ENCODE measurements at places on chromosomes 7 and 10.
A peak's percentile ranks its signal among the peaks of the same experiment; 100 is the strongest.

DNA sequence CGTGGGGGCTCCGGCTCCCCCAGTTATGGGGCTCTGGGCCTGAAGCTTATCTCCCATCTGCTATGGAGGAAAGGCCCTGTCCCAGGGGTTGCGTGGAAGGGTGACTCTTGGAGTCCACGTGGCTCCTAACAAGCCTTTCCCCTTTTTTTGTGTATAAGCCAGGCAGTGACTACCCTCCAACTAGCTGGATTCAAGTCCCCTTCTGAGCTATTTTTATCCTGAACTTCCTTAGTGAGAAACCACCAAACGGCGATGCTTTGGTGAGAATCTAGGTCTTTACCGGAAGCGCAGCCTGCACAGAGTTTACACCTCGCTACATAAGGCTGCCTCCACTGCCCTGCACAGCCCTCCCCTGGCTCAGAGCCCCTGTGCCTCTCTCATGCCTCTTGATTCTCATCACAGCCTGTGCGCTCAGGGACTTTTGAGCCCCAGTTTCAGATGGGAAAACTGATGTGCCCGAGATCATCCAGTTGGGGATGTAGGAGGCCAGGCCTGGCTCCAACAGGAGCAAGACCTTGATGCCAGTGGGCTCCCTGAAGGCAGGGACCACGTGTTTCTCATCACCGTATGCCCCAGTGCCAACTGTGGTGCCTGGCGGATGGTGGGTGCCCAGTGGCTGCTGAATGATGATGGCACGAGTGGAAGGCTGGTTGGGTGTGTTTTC, 102.3 kb upstream of the PPIF start:
- H3K4me1 ChIP-seq: peaks cover 57% of the 10 kb centered on the region
- peak overlapping the region; percentile 92 for H3K27ac ChIP-seq
- H3K36me3 ChIP-seq: peaks cover 10% of the 10 kb centered on the region

- H3K27ac ChIP-seq: no peak overlapping the region
- no peaks in the 10 kb centered on the region for H3K4me1 ChIP-seq
- peaks cover 6% of the 10 kb centered on the region for H3K27me3 ChIP-seq
- DNase-seq: no peak
- H3K4me3 ChIP-seq: no peak overlapping the region
Observed at GRCh38 chr10:26543567-26544306, 105.6 kb downstream of the APBB1IP start.

DNA sequence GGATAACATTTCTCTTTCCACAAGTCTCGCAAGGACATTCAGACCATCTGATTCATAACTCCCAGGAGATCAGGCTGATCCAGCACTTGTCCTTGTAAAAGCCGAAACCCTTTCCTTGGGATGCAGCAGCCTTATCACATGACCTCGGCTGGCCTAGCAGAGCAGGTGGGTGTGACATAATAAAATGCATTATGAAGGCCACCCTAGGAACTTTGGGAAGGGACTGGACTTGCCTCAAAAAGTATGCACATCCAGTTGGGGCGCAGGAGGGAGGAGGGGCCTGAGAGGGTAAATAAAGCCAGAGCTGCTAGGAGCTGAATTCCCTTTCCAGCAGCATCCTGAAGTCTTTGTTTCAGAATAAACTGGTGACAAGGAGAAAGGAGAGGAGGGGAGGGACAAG, 260.8 kb downstream of the SNX13 start:
- no peaks in the 10 kb centered on the region for H3K36me3 ChIP-seq
- peaks cover 3% of the 10 kb centered on the region for H3K4me1 ChIP-seq
- no peak overlapping the region for H3K4me3 ChIP-seq
- DNase-seq: no peak
- no peaks in the 10 kb centered on the region for H3K27me3 ChIP-seq

DNA sequence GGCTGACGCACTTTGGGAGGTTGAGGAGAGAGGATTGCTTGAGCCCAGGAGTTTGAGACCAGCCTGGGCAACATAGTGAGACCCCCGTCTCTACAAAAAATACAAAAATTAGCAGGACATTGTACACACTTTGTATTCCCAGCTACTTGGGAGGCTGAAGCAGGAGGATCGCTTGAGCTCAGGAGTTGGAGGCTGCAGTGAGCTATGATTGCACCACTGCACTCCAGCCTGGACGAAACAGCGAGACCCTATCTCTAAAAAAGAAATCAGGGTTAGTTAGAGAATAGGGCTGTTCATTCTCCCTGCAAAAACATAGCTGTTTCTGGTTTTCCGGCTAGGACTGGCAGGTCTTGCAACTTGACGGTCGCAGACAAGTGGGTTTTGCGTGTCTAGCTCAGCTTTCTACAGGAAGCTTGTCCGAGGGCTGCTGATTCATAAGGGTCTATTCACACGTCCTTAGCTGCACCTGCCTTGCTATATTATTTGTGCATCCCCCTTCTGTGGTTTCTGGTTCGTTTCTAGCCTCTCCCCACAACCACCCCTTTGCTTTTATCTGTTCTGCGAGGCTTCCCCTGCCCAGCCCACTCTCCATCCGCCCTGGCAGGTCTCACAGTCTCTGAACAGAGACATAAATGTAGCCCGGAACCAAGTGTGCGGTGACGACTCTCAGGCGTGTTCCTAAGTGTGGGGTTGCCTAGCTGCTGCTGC, 10.7 kb downstream of the AMZ1 start:
- no peak overlapping the region for H3K27ac ChIP-seq
- peaks cover 6% of the 10 kb centered on the region for H3K27me3 ChIP-seq
- H3K36me3 ChIP-seq: no peaks in the 10 kb centered on the region
- peaks cover 6% of the 10 kb centered on the region for H3K4me1 ChIP-seq

DNA sequence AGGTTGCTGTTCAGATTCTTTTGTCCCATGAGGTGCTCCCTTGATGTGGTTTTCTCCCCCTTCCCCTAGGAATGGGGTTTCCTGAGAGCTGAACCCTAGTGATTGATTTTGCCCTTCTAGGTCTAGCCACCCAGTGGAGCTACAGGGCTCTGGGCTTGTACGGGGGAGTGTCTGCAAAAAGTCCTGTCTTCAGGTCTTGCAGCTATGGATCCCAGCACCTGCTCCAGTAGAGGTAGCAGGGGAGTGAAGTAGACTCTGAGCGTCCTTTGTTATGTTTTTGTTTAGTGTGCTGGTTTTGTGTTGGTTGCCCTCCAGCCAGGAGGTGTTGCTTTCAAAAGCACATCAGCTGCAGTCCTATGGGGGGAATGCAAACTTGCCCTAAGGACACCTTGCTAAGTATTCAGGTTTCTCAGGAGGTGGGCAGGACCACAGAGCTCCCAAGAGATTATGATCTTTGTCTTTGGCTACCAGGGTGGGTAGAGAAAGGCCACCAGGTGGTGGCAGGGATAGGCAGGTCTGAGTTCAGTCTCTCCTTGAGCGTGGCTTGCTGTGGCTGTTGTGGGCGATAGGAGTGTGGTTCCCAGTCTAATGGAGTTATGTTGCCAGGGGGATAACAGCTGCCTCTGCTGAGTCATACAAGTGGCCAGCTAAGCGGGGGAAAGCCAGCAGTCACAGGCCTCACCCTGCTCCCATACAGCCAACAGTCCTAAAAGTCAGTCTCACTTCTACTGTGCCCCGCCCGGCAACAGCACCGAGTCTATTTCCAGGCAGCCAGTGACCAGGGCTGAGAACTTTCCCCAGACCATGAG, 92.4 kb upstream of the JCAD start:
- H3K27me3 ChIP-seq: peaks cover 2% of the 10 kb centered on the region
- H3K27ac ChIP-seq: no peak overlapping the region
- H3K4me1 ChIP-seq: no peaks in the 10 kb centered on the region

GRCh38 chr7:155880721-155881120, 68.5 kb upstream of the SHH start:
- DNase-seq: no peak
- no peaks in the 10 kb centered on the region for H3K36me3 ChIP-seq
- no peak overlapping the region for H3K4me3 ChIP-seq
- H3K4me1 ChIP-seq: no peaks in the 10 kb centered on the region
- H3K27ac ChIP-seq: no peak overlapping the region

GRCh38 chr7:8560501-8560900, 127.1 kb downstream of the NXPH1 start:
- no peak for DNase-seq
- no peaks in the 10 kb centered on the region for H3K36me3 ChIP-seq
- peak overlapping the region; percentile 90 for H3K27ac ChIP-seq

DNA sequence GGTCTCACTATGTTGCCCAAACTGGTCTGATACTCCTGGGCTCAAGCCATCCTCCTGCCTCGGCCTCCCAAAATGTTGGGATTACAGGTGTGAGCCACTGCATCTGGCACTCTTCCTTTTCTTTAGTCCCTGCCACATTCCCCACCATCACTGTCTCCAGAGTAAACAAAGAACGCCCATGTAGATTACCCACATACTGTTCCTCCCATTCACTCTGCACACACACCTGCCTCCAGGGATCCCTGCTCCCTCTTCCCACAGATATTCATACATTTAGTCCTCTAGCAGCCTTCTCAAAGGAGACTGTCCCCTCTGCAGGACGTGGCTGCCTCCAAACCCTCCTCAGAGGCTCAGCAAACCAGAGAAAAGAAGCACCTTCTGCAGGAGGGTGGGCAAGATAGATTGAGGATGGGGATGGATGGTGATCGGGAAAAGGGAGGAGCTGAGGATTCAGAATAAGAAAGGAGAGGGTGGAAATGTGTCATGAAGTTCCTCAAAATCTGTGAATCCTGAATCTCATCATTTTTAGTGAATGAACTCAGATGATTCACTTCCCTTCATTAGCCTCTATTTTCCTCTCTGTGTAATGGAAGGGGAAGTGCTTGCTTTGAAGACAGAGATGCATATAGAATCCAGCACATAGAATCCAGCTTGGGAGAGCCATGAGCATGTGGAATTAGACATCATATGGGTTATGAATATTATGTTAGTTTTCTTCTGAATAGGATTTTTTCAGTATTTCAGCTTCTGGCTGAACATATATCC, 5.5 kb upstream of the PLAU start:
- no peaks in the 10 kb centered on the region for H3K36me3 ChIP-seq
- no peak for DNase-seq
- H3K27ac ChIP-seq: no peak overlapping the region
- H3K4me1 ChIP-seq: peaks cover 8% of the 10 kb centered on the region
- H3K27me3 ChIP-seq: peaks cover 6% of the 10 kb centered on the region

GRCh38 chr10:45008524-45009161, 7.9 kb downstream of the ZNF22 start:
- H3K4me1 ChIP-seq: no peaks in the 10 kb centered on the region
- H3K4me3 ChIP-seq: no peak overlapping the region
- DNase-seq: no peak

- H3K27me3 ChIP-seq: no peaks in the 10 kb centered on the region
- peaks cover 5% of the 10 kb centered on the region for H3K36me3 ChIP-seq
- no peak overlapping the region for H3K4me3 ChIP-seq
- H3K4me1 ChIP-seq: no peaks in the 10 kb centered on the region
- no peak overlapping the region for H3K27ac ChIP-seq
Observed at GRCh38 chr10:113899952-113900598, 45.6 kb downstream of the NHLRC2 start.

- no peak for DNase-seq
- H3K4me1 ChIP-seq: peaks cover 10% of the 10 kb centered on the region
- H3K27me3 ChIP-seq: peaks cover 5% of the 10 kb centered on the region
- H3K27ac ChIP-seq: no peak overlapping the region
- no peak overlapping the region for H3K4me3 ChIP-seq
Observed at GRCh38 chr10:124359336-124359832, 59.3 kb downstream of the OAT start.
